Type B pancreatic cell (in vitro differentiated cells): ENCODE measurements at places on chromosomes 3 and 15.

- no peak for DNase-seq
Measured at GRCh38 chr3:162777118-162777517, 1280.5 kb downstream of the OTOL1 start.

- no peak for DNase-seq
Measured at GRCh38 chr15:86432861-86433260, 353.2 kb downstream of the AGBL1 start.

DNA sequence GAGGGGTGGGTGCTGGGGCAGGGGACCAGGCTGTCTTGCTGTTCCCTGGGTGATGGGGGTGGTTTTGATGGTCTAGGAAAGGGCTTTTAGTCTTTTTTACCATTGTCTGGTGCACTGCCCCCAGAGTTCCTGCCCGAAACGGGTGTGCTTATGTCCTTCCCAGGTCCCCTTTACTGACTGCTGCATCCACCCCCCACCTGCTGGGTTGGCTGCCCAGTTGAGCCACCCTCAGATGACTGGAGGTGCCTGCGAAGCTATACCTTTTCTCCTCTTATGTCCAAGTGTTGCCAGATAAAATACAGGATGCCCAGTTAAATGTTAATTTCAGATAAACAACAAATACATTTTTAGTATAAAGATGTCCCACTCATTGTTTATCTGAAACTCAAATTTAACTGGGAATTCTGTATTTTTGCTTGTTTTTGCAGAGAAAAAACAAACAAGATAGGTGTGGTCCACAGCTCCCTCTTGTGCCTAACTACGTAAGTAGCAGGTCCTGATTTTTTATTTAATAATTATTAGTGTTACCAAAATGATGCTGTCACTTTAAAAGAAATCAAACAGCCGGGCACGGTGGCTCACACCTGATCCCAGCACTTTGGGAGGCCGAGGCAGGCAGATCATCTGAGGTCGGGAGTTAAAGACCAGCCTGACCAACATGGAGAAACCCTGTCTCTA lies 6.1 kb upstream of the RPP14 start:
- DNase-seq, result no peak

DNA sequence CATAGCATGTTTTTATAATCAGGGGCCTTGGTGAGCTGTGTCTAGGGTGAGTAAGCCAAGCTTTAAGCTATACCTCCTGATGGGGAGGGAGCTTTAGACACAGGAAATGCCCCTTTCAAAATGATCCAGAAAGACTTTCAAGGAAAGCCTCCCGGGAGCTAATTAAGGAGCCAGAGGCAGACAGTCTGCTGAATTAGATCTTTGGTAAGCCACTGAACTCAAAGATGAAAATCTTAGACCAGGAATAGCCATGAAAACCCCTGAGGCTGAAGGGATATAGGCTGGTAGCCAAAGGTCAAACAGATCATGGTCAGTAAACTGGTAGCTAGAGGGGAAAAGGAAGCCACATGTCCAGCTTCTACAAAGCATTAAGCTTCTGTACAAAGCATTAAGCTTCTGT lies 42.7 kb upstream of the GAP43 start:
- DNase-seq, result no peak

DNA sequence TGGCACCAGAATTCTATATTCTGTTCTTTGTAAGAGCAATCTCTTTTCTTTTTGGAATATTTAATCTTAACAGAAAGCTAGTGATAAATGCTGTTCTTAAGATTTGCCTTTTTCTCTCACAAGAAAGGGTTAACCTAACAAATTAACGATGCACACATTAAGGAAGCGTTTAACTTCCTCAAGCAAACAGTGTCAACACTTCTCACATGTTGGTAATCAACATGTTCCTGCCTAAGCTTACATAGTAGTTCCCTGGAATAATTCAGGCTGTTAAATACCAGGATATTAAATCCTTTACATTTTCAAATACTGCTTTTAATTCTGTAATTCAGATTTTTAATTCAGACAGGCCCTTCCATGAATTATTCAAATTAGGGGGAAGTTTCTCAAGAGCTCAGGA lies 67.4 kb upstream of the RPL35A start:
- DNase-seq, result no peak

DNA sequence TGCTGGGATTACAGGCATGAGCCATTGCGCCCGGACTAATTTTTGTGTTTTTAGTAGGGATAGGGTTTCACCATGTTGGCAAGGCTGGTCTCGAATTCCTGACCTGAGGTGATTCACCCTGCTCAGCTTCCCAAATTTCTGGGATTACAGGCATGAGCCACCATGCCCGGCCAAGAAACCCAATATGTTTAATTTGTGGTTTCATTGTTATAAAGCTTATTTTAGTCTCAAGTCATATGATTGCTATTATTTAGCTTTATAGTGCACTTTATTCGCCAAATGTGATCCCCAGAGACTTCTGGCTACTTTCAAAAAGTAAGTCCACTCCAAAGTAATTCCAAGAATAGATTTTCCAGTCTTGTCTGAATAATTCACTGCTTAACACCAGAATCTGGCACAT lies 19.3 kb upstream of the SLC4A7 start:
- DNase-seq, result no peak

DNA sequence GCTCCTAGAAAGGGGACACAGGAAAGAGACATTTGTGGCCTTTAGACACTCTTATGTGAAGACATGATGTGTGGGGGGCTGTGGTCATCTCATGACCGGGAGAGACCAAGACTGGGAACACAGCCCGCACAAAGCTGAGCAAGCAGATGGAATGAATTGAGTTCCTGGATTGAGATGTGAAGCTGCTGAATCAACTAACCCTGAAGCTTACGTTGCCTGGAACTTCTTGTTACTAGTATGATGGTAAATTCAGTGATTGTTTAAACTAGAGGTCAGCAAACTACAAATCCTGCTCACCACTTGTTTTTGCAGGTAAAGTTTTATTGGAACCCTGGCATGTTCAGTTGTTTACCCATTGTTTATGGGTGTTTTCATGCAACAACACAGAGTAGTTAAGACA lies 83.4 kb upstream of the BHLHE40 start:
- no peak for DNase-seq
